ENCODE measurements at places on chromosomes 7 and 10. TPM values are rescaled to one million over a fixed set of nuclear protein-coding genes. Genes with fewer than 3 reads are reported as not detected.
A peak's percentile ranks its signal among the peaks of the same experiment; 100 is the strongest.

The RET gene
- 0.77 TPM for total RNA-seq

The GPC2 gene
- 2.3 TPM for total RNA-seq

The TASOR2 gene
- 85.3 TPM for total RNA-seq

The FOXP2 gene
- total RNA-seq: 8.4 TPM

The ELOVL3 gene
- total RNA-seq: 0.66 TPM

The TAS2R5 gene
- 1.0 TPM for total RNA-seq

GRCh38 chr10:103140469-103140868 is 52.6 kb downstream of the NT5C2 start:
- no peak overlapping the region for H3K27ac ChIP-seq
- no peaks in the 10 kb centered on the region for H3K36me3 ChIP-seq
- no peaks in the 10 kb centered on the region for H3K27me3 ChIP-seq
- H3K4me3 ChIP-seq: no peak overlapping the region

GRCh38 chr7:95469187-95469586 is 16.6 kb upstream of the ASB4 start:
- no peak overlapping the region for H3K27ac ChIP-seq
- H3K27me3 ChIP-seq: no peaks in the 10 kb centered on the region
- no peak overlapping the region for H3K4me3 ChIP-seq
- no peaks in the 10 kb centered on the region for H3K4me1 ChIP-seq
- no peaks in the 10 kb centered on the region for H3K36me3 ChIP-seq
- DNase-seq: no peak

- no peaks in the 10 kb centered on the region for H3K4me1 ChIP-seq
- no peak overlapping the region for H3K27ac ChIP-seq
- H3K4me3 ChIP-seq: no peak overlapping the region
- no peaks in the 10 kb centered on the region for H3K27me3 ChIP-seq
- H3K36me3 ChIP-seq: no peaks in the 10 kb centered on the region
Measured at GRCh38 chr7:12951397-12951801, 264.0 kb downstream of the ARL4A start.

- no peaks in the 10 kb centered on the region for H3K36me3 ChIP-seq
- DNase-seq: peak; percentile 47
- H3K4me3 ChIP-seq: no peak overlapping the region
- peaks cover 2% of the 10 kb centered on the region for H3K4me1 ChIP-seq
Measured at GRCh38 chr7:138008588-138009349, 6.9 kb upstream of the CREB3L2 start.

GRCh38 chr7:158447151-158447505 is 140.5 kb downstream of the PTPRN2 start:
- no peaks in the 10 kb centered on the region for H3K4me1 ChIP-seq
- no peak overlapping the region for H3K27ac ChIP-seq
- no peaks in the 10 kb centered on the region for H3K36me3 ChIP-seq
- no peak for DNase-seq
- no peak overlapping the region for H3K4me3 ChIP-seq

DNA sequence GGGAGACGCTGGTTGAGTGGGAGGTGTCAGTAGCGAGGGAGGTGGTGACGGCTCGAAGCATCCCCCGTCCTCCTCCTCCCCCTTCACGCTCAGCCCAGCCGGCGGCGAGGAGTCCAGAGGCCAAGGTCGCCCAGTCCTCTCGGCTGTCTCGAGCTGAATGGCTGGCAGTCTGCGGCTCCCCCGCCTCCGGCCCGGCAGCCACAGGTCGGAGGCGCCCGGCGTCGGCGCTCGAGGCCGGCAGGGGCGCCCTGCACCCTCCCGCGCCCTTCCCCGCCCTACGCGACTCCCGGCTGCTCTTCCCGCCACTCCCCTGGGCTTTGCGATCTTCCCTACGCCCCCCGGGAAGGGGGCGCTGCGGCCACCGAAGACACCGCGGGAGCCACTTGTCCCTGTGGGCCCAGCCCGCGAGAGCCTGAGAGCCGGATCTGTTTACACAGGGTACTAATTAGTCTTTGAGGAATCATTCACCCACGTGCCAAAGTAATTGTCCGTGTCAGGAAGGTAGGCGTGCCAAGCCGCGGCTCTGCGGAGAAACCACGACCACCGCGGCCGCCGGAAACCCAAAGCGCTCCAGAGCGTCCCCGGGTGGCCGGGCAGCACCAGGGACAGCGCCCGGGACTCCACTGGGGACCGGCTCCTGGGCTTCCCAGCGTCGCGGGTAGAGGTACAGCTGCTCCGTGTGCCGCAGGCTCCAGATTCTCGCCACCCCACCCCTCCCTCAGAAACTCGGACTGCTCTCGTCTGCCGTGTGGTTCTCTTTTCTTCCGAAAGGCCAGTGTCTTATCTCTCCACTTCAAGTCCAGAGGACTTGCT is at the start of gene NXPH1:
Gene NXPH1, plus strand, starts transcription at position 133 of the 813 bp plus-strand sequence.
- H3K27me3 ChIP-seq: no peaks in the 10 kb centered on the region
- H3K4me1 ChIP-seq: no peaks in the 10 kb centered on the region
- H3K27ac ChIP-seq: no peak within 1 kb of the TSS
- no peak for DNase-seq
- H3K4me3 ChIP-seq: no peak within 1 kb of the TSS

DNA sequence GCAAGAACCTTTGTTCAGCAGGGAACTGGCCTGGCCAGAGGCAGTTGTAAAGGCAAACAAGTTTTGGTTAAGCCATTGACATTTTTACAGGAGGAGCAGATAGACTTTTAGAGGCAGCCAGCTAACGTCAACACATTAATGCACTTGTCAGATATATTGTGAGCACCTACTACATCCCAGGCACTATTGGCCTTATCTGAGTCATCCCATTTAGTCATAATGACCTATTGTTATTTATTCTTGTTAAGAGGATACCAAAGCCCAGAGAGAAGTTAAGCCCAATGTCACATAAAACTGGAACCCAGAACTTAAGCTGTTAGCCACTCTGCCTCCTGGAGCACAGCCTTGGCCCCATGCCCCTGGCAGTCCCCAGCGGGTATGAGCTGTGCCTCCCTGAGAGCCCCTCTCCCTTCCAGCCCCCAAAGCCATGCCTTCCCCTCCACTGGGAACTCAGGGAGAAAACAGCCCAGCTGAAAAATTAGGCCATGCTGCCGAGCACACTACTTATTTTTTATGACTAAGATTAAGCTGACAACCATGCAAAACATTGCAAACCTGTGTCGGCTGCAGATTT is 32.7 kb upstream of the TRIM8 start:
- peaks cover 18% of the 10 kb centered on the region for H3K4me1 ChIP-seq
- no peak overlapping the region for H3K27ac ChIP-seq
- no peak overlapping the region for H3K4me3 ChIP-seq

- H3K36me3 ChIP-seq: no peaks in the 10 kb centered on the region
- no peak for DNase-seq
- H3K27ac ChIP-seq: no peak overlapping the region
- no peaks in the 10 kb centered on the region for H3K4me1 ChIP-seq
Measured at GRCh38 chr10:88427024-88427423, 156.1 kb downstream of the RNLS start.

- H3K4me3 ChIP-seq: no peak overlapping the region
- H3K27ac ChIP-seq: peak overlapping the region; percentile 19
- peaks cover 11% of the 10 kb centered on the region for H3K4me1 ChIP-seq
Measured at GRCh38 chr10:88116971-88117626, 253.7 kb downstream of the PTEN start.

DNA sequence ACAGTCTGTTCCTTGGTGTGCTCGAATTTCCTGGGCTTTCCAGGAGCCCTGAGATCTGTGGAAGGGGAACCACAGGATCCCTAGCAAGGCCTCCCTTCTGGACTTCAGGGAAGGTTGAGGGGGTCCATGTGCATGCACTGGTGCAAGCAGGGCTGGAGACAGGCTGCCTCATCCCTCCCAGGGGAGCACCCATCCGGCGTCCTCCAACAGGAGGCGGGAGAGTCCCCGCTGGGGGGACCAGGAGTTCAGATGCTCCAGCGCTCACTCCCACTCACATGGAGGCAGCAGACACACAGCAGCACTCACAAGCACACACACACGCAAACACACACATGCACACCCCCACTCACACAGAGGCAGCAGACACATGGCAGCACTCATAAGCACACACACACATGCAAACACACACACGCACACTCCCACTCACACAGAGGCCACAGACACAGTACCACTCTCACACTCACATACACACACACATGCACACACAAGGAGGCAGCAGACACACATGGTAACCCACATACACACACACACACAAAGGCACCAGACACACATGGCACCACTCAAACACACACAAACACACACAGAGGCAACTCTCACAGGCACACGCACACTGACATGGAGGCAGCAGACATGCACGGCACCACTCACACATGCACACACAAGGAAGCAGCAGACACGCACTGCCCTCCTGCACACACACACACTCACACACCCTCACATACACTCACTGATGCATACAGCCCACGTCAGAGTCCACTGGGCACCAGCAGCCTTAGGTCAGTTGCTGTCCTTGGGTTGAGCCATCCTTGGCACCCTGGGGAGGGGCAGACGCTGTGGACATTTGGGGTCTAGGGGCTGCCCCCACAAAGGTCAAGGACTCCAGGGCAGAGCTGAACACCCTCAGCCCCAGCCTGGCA is 247.0 kb upstream of the PPP2R2D start:
- DNase-seq: no peak
- no peaks in the 10 kb centered on the region for H3K36me3 ChIP-seq
- H3K4me1 ChIP-seq: no peaks in the 10 kb centered on the region
- H3K4me3 ChIP-seq: no peak overlapping the region
- H3K27me3 ChIP-seq: no peaks in the 10 kb centered on the region

- peak; percentile 16 for DNase-seq
- H3K4me3 ChIP-seq: no peak overlapping the region
- no peaks in the 10 kb centered on the region for H3K4me1 ChIP-seq
- H3K27me3 ChIP-seq: no peaks in the 10 kb centered on the region
Measured at GRCh38 chr7:34187798-34188307, 282.5 kb downstream of the BMPER start.

DNA sequence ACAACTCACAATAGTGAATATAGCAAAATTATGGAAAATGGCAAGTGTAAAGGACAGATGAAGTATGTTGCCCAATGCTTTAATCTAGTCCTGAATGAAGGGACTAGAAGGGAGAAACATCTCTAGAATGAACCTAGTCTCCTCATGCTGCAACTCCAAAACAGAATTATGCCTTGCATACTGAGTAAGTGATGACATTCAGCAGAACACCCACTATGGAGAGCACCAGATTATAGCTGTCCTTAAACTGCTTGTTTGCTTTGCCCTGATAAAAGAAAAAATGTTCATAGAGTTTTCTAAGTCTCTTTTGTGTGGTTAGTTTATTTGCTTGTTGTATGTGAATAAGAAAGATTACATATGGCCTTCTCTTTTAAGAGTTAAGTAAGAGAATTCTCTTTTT is 7.8 kb upstream of the HGF start:
- no peaks in the 10 kb centered on the region for H3K27me3 ChIP-seq
- DNase-seq: no peak
- no peaks in the 10 kb centered on the region for H3K36me3 ChIP-seq

- H3K4me1 ChIP-seq: no peaks in the 10 kb centered on the region
- H3K27me3 ChIP-seq: no peaks in the 10 kb centered on the region
- no peaks in the 10 kb centered on the region for H3K36me3 ChIP-seq
- DNase-seq: no peak
Measured at GRCh38 chr10:11631890-11632587, 20.6 kb upstream of the USP6NL start.

DNA sequence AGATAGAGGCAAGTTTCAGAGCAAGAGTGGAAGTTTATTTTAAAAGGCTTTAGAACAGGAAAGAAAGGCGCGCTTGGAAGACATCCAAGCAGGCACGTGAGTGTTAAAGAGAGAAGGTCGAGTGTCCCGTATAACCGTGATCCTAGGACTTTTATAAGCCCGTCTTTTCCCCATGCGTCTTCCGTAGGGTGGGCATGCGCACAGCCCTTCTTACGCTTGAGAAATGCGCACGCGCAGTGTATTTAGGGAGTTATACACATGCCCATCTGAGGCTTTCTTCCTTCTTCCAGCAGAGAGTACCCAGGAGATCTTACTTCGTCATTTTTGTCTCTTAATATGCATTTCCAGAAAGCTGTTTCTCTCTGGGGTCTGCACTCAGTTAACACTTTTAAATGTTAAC is 52.4 kb downstream of the CALD1 start:
- no peak overlapping the region for H3K4me3 ChIP-seq
- H3K27ac ChIP-seq: peak overlapping the region; percentile 49
- no peaks in the 10 kb centered on the region for H3K36me3 ChIP-seq
- H3K27me3 ChIP-seq: no peaks in the 10 kb centered on the region
- peaks cover 26% of the 10 kb centered on the region for H3K4me1 ChIP-seq
- DNase-seq: peak; percentile 60

DNA sequence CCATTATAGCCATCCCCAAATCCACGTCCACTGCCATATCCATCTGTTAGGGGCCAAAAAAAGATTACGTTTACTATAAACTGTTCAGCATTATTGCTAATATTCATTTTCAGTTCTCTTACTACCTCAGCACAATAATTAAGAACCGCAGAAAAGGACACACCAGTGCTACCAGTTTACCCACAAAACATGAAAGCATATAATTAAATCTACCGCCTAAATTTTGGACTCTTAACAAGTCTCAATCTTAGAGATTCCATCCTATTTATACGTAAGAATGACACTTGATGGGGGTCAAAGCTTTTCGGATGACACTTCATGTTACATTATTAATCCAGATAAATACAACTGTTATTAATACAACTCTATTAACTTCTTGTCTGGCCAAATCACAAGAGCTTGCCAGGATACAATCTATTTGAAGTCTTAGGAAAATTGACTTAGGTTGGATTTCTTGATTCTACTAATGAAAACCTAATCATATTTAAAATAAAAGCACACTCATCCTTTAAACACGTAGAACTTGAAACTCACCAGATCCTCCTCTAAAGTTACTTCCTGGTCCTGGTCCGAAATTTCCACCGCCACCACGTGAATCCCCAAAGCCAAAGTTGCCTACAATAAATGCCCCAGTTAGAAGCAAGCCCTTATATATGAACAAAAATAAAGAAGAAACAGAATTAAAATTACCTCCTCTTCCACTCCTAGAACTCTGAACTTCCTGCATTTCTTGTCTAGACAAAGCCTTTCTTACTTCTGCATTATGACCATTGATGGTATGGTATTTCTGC is 4.5 kb downstream of the HNRNPA2B1 start:
- no peak for DNase-seq
- H3K4me3 ChIP-seq: peak overlapping the region; percentile 88
- H3K4me1 ChIP-seq: peaks cover 10% of the 10 kb centered on the region
- H3K36me3 ChIP-seq: peaks cover 8% of the 10 kb centered on the region
- H3K27ac ChIP-seq: no peak overlapping the region
- H3K27me3 ChIP-seq: no peaks in the 10 kb centered on the region

DNA sequence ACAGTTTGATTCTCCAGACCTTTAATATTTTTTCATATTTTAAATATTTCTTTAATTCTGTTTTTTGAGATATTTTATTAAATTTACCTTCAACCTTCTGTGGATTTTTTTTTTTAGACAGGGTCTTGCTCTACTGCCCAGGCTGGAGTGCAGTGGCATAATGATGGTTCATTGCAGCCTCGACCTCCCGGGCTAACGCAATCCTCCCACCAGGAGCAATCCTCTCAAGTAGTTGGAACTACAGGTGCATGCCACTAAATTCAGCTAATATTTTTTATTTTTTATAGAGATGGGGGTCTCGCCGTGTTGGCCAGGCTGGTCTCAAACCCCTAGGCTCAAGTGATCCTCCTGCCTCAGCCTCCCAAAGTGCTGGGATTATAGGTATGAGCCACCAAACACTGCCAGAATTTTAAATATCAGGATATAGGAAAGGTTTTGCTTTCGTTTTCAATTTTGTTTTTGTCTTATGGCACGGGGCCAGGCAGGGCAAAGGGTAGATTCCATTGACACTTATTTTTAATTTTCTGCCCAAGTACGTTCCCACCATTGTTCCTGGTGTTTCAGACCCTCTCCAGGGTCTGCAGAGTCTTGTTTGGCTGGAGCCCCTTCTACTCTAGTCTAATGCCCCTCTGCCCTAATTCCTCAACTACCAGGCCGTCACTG is 1.2 kb downstream of the TACC2 start:
- H3K27ac ChIP-seq: no peak overlapping the region
- H3K27me3 ChIP-seq: no peaks in the 10 kb centered on the region
- no peaks in the 10 kb centered on the region for H3K36me3 ChIP-seq
- H3K4me3 ChIP-seq: no peak overlapping the region
- no peaks in the 10 kb centered on the region for H3K4me1 ChIP-seq

Data from fibroblast of lung (primary cell).